ENCODE measurements at places on chromosomes 5 and 9.
A peak's percentile ranks its signal among the peaks of the same experiment; 100 is the strongest.

DNA sequence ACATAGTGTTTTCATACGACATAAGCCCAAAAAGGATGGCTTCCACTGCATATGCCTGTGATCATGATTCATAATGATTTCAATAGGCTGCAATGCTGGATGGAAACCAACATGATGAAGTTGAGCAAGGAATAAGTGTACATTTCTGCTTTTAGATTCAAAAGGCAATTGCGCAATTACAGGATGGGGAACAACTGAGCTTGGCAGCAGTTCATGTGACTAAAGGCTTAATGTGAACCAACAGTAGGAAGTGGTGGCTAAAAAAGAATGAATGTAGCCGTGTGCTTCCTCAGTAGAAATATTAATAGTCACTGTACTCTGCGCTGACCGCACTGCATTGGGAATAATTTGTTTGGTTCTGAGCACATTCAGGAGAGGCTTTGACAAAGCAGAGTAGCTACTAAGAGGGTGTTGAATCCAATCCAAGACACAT is 51.2 kb downstream of the SLC1A3 start:
- peak; percentile 68 for DNase-seq

DNA sequence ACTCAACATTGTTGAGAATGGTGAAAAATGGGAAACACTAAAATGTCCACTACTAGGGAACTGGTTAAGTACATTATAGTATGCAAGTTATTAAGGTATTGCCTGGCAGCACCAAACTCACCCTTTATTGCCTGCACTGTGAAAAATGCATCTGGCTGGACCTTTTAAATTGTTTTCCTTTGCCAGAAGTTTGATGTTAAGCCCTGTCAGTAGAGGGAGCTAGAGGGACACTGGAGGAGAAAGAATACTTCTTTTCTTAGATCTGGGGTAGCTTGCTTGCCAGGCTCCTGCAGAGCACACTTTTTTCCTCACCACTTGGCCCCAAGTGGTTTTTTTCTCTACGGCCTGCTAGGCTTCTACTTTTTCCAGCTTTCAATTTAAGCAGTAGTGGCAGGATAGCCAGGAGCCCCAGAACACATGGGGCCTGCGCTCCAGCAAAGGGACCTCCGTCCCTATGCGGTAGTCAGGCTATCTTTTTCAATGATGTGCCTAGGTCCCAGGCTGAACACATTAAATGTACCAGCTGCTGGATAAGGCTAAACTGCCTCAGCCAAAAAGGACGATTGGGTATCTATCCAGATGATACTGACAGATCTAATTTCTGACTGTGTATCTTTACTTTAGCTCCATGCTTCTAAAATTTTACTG is 8.0 kb upstream of the HABP4 start:
- DNase-seq = peak; percentile 61

DNA sequence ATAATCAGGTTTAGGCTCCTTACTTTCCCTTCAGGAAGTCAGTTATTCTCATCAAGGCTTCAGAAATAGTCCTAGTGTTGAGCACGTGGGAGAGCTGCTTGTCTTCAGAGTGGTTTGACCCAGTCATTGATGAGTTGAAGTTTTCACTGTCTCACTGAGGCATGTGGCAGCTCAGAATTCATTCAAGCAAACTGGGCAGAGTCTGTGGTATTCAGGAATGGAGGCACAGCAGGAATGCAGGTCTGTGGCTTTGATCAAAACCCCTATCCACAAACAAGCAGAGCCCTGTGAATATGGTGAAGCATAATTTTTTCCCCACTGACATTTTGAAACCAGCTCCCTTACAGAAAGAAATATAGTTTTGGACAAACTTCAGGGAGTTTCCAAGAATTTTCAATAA is 207.3 kb downstream of the CD180 start:
- no peak for DNase-seq

- DNase-seq = peak; percentile 65
Observed at GRCh38 chr5:139690064-139690802, 42.1 kb downstream of the CXXC5 start.

- no peak for DNase-seq
Observed at GRCh38 chr9:3768712-3769457, 243.1 kb upstream of the RFX3 start.
